ENCODE measurements at places on chromosomes 6 and 20.

- DNase-seq = no peak
Observed at GRCh38 chr20:17875106-17875980, 93.3 kb downstream of the SNX5 start.

DNA sequence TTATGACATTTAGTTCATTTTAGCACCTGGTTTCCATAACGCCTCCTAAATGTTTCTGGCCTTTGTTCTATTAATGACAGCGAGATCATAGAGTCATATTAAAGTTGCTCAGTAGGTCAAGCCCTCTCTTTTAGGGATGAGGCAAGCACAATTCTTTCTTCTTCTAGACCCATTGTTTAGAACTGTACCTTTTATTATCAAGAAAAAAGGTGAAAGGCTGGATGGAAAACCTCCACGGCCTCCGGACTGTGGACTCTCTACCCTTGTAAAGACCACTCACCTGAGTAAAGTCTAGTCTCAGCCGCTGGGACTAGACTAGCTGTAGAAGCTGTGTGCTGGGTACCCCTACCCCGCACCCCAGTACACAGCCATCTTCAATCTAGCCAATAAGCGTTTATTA, 6.0 kb upstream of the AFDN start:
- DNase-seq = no peak

DNA sequence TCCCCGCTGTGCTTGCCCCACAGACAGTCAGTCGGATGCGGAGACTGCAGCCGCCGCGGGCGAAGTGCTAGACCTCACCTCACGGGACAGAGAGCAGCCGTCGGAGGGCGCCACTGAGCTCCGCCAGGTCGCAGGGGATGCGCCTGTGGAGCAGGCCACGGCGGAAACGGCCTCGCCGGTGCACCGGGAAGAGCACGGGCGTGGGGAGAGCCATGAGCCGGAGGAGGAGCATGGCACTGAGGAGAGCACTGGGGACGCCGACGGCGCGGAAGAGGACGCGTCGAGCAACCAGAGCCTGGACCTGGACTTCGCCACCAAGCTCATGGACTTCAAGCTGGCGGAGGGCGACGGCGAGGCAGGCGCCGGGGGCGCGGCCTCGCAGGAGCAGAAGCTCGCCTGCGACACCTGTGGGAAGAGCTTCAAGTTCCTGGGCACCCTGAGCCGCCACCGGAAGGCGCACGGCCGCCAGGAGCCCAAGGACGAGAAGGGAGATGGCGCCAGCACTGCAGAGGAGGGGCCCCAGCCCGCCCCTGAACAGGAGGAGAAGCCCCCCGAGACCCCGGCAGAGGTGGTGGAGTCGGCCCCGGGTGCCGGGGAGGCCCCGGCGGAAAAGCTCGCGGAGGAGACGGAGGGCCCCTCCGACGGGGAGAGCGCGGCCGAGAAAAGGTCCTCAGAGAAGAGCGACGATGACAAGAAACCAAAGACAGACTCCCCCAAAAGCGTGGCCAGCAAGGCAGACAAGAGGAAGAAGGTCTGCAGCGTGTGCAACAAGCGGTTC, 66.4 kb downstream of the SSR1 start:
- DNase-seq = no peak

DNA sequence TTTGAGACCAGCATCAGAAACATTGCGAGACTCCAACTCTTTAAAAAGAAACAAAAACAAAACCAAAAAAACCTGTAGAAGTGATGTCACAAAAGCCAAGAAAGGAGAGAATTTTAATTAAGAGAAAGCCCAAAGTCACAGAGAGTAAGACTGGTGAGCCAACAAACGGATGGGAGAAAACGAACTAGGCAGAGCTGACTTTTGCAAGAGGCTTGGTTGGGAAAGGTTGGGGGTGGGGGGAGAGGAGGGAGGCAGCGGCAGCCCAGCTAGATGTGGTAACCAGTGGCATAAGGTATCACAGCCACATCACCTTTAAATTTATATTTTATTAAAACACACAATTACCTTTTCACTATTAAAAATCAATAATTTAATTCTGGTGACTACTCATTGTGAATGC, 23.5 kb downstream of the NOL7 start:
- DNase-seq = no peak

GRCh38 chr6:704046-704445, 11.1 kb upstream of the EXOC2 start:
- DNase-seq = no peak

DNA sequence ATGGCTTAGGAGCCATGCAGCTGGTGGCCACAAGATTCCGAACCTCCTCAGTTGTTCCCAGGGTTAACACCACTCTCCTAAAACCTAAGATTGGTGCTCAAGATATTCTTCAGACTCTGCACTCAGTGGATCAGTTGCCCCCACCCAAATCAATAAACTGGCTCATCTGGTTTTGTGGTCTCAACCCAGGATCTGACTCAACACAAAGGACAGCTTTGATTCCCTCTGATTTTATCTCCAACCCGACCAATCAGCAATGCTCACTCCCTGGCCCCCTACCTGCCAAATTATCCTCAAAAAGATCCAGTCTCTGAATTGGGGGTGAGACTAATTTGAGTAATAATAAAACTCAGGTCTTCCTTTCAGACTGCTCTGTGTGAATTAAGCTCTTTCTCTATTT, 137.5 kb downstream of the EYS start:
- no peak for DNase-seq

GRCh38 chr6:9851006-9851405, 563.9 kb downstream of the TFAP2A start:
- no peak for DNase-seq

DNA sequence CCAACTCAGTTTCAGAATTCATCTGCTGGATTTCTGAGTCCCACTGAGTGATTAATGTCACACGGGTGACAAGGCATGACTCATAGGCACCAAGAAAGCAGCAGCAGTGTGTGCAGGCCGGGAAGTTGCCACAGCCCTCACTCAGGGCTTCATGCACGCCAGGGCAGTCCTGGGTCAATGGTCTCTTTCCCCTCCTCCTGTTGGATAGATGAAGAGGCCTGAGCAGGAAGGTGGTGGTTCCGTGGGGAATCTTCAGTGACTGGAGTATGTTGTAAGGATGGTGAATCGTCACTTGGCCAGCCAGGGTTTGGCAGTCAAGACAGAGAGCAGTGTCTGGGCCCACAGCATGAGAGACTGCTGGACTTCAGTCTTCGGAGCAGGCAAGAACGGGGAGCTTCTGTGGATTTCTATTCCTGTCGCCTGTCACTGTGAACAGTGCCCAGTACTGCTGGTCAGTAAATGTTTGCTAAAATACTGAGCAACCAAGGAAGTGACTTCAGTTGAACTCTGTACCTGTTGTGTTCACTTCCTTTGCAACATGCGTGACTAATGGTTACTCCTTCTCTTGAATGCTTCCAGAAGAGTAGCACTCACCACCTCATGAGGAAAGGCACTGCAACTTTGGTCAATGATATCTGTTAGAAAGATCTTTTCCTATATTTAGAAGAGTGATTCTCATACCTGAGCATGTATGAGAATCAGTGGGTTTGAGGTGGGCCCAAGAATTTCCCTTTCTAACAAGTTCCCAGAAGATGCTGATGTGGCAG, 62.0 kb upstream of the CD93 start:
- no peak for DNase-seq

- no peak for DNase-seq
Observed at GRCh38 chr6:163806755-163807499, 392.4 kb downstream of the QKI start.

GRCh38 chr20:2382833-2383232, 2.1 kb downstream of the TGM6 start:
- DNase-seq = no peak

GRCh38 chr6:30360139-30360538, 15.2 kb downstream of the RPP21 start:
- DNase-seq = no peak

GRCh38 chr20:44324343-44324742, 12.5 kb upstream of the R3HDML start:
- no peak for DNase-seq

- no peak for DNase-seq
Observed at GRCh38 chr20:40317156-40317790, 371.8 kb downstream of the MAFB start.

- DNase-seq = no peak
Observed at GRCh38 chr6:136677822-136678221, 114.5 kb downstream of the MAP3K5 start.

- no peak for DNase-seq
Observed at GRCh38 chr6:137020776-137021175, 24.0 kb downstream of the IL20RA start.

- DNase-seq = no peak
Observed at GRCh38 chr6:42366999-42367352, 84.8 kb downstream of the TRERF1 start.

- no peak for DNase-seq
Observed at GRCh38 chr6:112253498-112253840, 898 bp downstream of the LAMA4 start.

- no peak for DNase-seq
Observed at GRCh38 chr20:2195614-2196013, 94.0 kb downstream of the STK35 start.

DNA sequence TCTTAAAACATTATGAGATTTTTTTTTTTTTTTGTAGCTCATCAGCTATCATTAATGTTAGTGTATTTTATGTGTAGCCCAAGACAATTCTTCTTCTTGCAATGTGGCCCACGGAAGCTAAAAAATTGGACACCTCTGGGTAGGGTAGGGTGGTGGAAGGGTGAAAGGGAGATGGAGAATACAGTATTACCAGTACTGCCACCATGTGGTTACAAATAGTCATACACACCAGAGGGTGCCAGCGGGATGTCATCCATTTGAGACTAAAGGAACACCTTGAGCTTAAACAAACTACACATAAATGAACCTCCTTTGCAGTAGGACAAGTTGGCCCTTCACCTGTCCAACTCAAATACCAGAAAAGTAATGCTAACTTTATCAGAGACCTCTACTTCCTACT, 601.9 kb downstream of the HTR1B start:
- DNase-seq = no peak

DNA sequence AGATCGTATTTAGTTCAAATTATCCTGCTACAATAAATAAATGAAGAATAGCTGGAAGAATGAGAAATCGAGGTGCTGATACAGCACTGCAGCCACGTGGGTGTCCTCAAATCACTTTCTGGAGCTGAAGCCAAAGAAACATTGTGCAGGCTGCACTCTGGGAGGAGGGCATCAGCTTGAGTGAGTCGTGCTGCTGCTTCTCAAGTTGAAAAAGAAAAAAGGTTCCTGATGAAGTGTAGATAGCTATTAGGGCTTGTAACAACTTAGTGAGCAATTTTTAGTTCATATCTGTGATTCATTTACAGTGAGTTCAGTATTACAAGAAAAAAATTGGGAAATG, 40.5 kb downstream of the DSE start:
- DNase-seq = no peak

- no peak for DNase-seq
Observed at GRCh38 chr20:40251284-40251932, 437.6 kb downstream of the MAFB start.

DNA sequence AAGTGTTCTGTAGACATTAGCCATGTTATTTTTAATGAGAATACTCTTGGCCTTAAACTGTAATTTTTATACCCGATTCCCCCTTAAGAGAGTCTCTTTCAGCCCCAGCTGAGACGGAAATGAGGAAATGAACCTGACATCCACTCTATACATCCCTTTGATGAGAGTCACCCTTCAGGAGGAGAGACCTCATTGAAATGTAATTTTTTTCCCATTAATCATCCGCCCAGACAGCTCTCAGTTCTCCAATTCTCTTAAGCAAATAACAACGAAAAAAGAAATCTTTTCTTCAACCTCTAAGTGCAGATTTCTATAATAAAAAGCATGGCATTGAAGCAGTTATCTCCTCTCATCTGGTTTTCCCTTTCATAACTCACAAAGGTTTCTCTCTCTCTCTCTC, 243.8 kb upstream of the PMEPA1 start:
- DNase-seq = no peak

- no peak for DNase-seq
Observed at GRCh38 chr6:95280686-95281273, 296.6 kb upstream of the MANEA start.

DNA sequence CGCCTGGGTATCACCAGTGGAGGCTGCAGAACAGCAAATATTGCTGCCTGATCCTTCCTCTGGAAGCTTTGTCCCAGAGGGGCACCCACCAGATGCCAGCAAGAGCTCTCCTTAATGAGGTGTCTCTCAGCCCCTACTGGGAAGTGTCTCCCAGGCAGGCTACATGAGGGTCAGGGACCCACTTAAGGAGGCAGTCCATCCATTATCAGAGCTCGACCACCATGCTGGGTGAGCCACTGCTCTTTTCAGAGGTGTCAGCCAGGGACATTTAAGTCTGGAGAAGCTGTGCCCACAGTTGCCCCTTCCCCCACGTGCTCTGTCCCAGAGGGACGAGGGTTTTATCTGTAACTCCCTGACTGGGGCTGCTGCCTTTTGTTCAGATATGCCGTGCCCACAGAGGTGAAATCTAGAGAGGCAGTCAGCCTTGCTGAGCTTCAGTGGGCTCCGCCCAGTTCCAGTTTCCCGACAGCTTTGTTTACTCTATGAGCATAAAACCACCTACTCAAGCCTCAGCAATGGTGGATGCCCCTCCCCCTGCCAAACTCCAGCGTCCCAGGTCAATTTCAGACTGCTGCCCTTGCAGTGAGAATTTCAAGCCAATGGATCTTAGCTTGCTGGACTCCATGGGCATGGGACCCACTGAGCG, 25.9 kb upstream of the AIG1 start:
- no peak for DNase-seq

- no peak for DNase-seq
Observed at GRCh38 chr20:20391766-20392165, 23.9 kb downstream of the INSM1 start.

- no peak for DNase-seq
Observed at GRCh38 chr20:12358006-12358654, 440.4 kb downstream of the BTBD3 start.

DNA sequence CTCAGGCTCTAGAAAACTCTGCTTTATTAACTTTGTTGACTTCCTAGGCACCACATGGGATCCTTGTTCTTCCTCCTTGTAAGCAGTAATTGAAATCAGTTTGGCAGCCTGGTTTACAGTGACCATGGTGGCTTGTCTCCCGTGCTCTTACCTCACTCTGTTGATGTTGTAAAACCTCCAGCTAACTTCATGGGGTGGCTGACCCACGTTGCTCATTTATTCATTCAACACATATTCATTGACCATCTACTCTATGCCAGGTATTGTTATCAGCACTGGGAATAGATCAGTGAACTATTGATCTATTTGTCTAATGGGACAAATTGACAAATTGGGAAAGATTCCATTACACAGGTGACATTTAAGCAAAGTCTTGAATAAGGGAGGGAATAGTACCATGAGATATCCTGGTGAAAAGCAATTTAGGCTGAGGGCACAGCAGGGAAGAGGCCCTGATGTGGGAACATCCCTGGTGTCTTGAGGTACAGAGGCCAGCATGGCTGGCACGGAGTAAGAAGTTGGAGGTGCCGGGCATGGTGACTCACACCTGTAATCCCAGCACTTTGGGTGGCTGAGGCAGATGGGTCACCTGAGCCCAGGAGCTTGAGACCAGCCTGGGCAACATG, 19.1 kb downstream of the ESR1 start:
- DNase-seq = no peak

All from cerebellar nuclear complex (tissue), 1 donor.